ENCODE measurements at places on chromosomes 4 and X.

DNA sequence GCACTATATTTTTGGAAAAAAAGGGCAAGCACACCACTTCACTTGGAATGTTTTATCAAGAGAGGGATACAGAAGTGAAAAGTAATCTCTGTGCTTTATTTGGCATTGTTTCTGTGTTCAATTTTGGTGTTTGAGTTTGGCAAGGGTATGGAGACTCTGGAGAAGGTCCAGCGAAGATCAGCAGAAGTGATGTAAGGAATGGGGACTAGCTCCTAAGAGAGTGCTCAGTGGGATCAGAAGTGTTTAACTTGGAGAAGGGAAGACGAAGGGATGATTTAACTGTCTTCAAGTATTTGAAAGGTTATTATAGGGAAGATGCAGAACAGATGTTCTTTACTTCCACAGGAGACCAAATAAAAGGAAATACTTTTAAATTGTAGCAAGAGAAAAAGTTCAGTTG is 74.3 kb downstream of the CFAP299 start:
- no peak for DNase-seq

DNA sequence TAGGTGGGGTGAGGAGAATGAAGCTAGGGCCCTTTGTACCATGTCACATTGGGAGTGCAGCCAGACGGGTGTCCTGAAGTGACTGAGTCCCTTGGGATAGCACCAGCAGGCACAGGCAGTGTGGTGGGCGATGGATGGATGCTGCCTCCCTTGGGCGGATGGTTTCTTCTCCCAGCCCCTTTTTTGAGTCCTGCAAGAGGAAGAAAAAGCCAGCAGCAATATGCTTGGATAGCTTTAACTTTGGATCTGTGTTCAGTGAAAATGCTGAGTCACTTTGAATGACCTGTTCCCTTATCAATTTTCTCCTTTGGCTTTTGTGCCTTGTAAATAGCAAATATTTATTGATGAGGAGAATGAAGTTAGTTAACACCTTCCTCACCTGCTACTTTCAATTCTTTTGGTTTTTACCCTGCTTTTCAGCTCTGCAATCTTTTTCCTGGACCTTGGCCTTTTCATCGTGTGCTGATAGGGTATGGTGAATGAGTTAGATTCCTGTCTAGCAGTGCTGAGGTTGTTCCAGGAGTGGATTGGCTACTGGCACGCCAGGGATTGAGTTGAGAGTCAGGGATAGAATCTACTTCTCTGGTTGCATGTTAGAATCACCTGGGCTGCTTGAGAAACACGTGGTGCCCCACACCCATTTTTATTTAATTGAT is 10.2 kb downstream of the DCUN1D4 start:
- DNase-seq = no peak

GRCh38 chrX:38864165-38864564 is 62.9 kb downstream of the MID1IP1 start:
- DNase-seq = no peak

GRCh38 chr4:11589676-11590075 is 161.0 kb upstream of the HS3ST1 start:
- DNase-seq = no peak

- DNase-seq = no peak
Measured at GRCh38 chrX:11321986-11322385, 28.8 kb downstream of the AMELX start.

DNA sequence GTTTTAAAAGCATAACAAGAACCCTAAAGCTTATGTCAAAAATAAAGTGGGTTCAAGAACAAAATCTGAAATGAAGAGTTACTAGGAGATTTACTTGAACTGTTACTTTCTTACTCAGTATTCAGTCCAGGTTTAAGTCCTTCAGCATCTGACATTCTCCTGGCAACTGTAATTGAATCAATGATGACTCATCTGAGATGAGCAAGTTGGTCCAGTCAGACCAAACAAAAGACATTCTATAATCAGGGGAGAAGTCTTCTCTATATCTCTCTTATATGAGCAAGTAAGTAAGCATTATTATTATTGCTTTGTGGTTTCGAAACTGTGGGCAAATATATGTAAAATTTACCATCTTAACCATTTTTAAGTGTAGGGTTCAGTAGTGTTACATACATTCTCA is 34.6 kb downstream of the MAP9 start:
- DNase-seq = no peak

DNA sequence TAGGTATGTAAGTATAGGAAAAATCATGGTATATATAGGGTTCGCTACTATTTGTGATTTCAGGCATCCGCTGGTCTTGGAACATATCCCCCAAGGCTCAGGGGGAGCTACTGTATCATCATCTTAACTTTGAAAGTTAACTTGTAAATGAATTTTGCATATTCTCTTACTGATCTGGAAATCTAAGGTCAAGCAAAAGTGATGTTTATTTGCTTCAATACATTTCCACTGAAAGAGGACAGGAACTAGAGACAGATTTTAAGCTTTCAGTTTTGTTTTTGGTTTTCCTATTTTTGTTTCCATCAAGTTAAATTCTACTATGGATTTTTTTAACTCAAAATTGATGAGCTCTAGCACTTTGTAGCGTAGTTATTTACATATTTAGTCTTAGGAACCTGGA is 56.2 kb downstream of the NAF1 start:
- DNase-seq = no peak
